Cardiac fibroblast (primary cell): ENCODE measurements at places on chromosomes 5 and 9.

DNA sequence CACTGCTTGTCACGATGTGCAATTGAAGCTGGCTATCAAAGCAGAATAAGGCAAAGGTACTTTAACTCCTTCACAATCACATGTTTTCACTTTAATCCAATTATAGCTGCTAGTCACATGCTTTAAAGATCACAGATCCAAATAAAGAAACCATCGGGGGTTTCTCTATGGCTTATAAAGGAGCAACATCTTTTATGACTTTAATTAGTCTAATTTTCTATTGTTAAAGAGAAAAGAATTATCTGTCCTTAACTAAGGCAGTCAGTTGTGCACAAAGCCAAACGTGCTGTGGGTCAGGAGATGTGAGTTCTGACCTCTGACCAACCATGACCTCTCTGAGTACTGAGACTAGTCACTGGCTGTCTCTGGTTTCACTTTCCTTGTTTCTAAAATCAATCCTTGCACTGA is 561.1 kb downstream of the RAB3C start:
- DNase-seq, result no peak

- peak; percentile 47 for DNase-seq
These were observed 8.0 kb downstream of the SPOCK1 start for GRCh38 chr5:137491121-137491520.

GRCh38 chr9:137878146-137878941 is 762 bp downstream of the CACNA1B start:
- DNase-seq, result peak; percentile 8

- no peak for DNase-seq
These were observed 54.2 kb downstream of the FNBP1 start for GRCh38 chr9:129988607-129989361.

GRCh38 chr9:34249274-34249673 is 70.4 kb downstream of the UBAP1 start:
- no peak for DNase-seq

DNA sequence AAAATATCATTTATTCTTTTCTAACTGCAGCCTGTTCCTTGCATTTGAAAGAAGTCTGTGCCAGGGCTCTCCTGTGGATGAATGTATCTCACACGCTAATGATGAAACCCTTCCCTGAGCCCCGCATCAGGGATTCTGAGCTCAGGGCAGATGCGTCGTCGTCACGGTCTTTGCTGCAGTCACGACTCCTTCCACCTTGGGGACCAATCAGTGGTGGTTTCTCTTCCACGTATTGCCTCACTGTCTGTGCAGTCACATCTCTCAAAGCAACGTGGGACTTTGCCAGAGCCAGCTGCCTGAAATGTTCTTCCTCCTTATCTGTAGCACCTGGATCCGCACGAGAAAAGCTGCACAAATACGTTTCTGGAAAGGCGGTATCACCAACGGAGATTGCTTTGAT is 13.9 kb upstream of the UBE2QL1 start:
- DNase-seq, result no peak

- DNase-seq, result peak; percentile 0
These were observed 567.4 kb downstream of the PRR16 start for GRCh38 chr5:121031491-121031890.

DNA sequence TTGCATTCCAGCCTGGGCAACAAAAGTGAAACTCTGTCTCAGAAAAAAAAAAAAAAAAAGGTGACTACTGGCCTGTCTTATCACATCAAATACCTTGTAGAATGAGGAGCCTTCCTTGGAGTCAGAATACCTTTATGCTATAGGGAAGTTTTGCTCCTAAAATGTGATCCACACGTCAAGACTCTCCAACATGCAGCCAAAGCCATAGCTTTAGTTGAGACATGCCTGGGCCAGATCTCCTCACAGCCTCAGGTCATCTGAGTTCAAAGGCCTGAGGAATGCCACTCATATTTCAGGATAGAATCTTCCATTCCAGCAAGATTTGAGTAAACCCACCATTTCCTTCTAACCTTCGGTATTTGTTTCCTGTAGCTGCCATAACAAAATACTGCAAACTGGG is 13.7 kb upstream of the SOWAHA start:
- DNase-seq, result no peak

DNA sequence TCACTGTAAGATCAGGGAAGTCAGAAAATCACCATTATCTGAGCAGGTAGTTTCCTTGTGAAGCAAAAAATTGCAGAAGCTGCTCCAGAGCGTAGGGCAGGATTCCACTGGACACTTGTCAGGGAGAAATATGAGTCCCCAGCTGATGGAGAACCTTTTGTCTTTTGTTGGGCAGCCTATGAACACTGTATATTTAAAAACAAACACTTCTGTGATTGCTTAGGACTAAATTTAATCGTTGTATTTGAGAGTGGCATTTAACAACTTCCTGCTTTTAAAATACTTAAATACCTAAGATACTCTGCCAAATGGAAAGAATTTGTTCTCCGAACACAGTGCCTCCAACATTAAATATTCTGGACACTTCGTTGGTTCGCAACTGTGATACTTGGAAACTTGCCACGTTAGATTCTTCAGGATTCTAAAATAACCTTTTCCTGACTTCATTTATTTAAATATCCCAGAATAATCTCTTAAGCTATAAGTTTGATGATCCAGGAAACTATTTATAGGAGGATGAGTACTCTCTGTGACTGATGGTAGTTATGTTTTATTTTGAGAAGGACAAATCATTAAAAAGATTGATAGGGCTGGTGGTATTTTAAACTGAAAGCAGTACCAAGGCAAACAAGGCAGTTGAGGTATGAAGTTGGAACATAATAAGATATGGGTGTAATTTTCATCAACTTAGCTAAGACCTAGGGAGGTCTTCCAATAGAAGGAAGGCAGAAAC is 2.7 kb upstream of the HSPA4 start:
- peak; percentile 50 for DNase-seq

GRCh38 chr5:115452083-115452482 is 92.5 kb downstream of the FEM1C start:
- DNase-seq, result no peak

- DNase-seq, result no peak
These were observed 6.3 kb downstream of the PDE4D start for GRCh38 chr5:59887274-59887673.

- no peak for DNase-seq
These were observed 38.7 kb downstream of the JAKMIP2 start for GRCh38 chr5:147743678-147744374.

DNA sequence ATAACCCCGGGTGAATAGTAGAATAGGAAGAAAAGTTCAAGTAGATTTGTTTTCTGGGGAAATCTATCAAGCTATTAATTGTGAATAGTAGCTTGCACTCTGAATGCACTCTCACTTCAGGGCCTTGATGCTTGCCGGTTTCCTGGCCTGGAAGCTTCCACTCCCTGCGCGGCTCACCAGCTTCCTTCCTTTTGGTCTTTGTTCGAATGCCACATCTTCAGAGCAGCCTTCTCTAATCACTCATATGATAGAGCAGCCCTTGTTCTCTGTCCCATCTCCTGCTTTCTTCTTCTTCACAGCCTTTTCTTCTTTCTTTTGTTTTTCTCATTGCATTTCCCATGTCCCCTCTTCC is 146.7 kb downstream of the MAST4 start:
- DNase-seq, result no peak

DNA sequence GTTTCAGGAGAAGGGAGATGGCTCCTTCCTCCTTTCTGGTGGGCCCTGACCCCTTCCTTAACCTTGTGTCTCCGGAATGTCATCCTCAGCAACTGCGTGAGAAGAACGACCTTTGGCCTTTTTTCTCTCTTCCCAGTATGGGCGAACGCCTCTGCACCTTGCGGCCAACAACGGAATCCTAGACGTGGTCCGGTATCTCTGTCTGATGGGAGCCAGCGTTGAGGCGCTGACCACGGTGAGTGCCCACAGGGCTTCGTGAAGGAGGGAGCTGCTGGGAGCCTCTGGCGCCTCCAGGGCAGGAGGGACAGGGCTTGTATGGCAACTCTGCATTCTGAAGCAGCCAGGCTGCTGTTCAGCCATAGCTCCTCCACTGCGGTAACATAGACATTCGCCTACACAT is 68.0 kb upstream of the CTSL start:
- DNase-seq, result no peak

DNA sequence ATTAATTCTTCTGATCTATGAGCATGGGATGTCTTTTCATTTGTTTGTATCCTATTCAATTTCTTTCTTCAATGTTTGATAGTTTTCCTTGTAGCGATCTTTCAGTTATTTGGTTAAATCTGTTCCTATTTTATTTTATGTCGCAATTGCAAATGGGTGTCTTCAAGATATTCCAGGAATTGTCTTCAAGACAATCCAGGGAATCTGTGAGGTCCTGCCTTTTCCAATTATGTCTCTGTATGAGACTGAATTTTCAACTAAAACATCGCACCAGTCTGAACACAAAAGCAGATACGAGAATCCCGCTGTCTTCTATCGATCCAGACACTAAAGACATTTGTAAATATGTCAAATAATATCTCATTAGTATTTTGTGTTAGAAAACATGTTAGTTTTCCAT is 485.5 kb downstream of the BNC2 start:
- DNase-seq, result no peak

DNA sequence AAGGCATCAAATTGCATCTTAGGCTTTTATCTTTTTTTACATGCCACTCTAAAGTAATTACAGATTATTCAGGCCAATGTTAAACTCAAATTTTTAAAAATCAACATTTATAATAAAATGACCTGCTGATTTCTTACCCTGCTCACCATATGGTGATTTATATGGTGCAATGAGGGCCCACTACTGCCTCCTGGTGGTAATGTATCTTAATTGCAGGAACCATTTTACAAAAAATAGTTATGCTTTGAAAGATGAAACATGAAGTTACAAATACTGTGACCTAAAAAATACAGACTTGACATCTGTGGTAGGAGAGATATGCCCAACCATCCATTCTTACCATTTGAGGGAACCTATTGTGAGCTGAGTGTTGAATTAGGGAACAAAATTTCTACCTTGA is 292.6 kb upstream of the TAS2R1 start:
- DNase-seq, result no peak

- peak; percentile 59 for DNase-seq
These were observed 6.1 kb upstream of the CRB2 start for GRCh38 chr9:123349691-123350480.

DNA sequence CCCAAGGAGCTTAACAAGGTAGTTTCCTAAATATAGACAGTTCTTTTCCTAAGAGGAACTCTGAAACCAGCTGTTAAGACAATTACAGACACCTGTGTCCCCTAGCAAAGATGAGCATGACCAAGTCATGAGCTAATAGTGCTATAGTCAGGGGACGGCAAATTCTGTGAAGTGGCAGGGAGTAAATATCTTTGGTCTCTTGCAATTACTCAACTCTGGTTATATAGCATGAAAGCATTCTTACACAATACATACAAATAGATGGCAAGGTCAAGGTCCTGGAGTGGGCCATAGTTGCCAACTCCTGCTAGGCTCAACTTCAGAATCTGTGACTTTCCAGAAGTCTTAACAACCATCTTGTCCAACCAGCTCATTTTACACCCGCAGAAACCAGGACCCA is 103.7 kb downstream of the RFK start:
- DNase-seq, result no peak

DNA sequence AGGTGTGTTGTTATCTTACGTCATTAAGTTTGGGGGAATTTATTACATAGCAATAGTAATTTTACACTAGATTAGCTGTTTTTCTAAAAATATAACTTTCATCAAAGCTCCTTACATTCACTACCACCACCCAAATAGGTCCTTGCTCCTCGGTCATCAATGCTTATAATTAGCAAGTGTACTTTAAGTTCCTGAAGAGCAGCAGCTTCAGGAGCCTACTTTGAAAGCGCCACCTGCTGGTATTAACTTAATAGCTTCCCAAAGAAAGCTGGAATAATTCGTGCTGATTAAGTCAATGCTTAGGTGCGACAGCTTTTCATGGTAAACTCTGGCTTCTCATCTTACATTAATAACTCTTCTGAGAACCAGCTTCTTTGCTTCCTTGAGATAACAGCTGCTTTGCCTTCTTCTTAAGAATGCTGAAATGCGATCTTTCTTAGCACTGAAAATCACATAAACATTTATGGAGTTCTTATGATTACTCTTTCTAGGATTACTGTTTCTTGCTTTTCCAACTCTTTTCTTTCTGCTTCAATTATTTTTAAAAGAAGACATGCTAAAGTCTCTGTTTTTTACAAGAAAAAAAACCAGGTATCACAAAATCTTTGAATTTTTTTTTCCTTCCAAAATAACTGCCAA is 10.0 kb upstream of the C5 start:
- peak; percentile 80 for DNase-seq

DNA sequence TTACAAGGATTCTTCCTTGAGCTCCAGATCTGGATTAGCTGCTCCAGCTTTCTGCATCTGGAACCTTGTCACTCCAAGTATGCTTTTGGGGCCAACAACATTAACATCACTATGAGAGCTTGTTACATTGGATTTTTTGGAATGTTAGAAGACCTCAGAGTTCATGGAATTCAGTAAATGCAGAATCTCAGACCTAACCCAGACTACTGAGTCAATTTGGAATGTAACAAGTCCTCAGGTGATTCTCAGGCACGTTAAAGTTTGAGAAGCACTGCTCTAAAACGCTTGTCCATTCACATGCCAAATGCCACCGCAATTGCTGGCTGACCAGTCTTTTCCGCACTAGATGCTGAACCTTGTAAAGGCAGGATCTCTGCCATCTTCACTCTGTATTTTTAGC is 251.4 kb upstream of the TRIM32 start:
- no peak for DNase-seq

DNA sequence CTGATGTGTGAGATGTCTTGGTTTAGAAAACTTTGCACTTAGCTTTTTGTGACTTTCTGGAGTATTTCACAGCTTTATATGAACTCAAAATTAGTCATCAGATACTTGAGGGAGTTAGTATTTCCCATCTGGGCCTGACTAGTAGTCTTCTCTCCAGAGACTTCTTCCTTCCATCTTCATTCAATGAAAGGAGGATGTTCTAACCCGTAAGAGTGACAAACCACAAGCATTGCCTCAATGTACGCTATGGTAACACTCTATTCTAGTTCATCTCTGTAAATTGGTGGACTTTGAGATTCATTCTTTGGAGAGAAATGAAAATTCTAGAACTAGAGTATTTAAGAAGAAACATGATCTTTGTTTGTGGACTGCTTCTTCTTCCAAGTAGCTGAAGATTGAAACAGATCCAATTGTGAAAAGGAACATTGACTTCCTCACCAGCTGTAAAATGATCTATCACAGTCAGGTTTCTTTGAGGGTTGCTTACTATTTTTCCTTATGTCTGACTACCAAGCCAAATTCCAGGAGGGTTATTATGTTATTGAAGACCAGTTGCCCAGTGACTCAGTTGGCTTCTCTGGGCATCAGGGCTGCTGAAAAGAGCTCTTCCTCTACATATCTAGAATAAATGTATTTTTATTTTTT is 157.6 kb downstream of the SLC12A2 start:
- DNase-seq, result peak; percentile 73

DNA sequence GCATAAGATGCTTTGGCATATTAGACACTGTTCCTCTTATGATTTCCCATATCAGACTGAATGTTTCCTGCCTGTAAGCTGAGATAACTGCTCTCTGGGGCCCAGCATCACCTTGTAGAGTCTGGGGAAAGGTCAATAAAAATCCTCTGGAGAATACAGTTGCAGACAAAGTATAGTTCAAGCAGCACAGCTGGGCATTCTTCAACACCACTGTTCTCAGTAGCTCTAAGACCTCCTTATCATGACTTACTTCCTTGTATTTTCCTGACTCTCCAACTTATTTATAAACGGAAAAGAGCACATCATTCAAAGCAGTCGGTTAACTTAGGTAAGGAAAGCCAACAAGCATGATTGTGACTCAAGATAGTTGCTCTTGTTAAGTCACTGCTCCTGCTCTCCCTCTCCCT is 208.7 kb upstream of the RASEF start:
- peak; percentile 58 for DNase-seq
